ENCODE measurements at places on chromosomes 11 and 22. TPM values are rescaled to one million over a fixed set of nuclear protein-coding genes. Genes with fewer than 3 reads are reported as not detected.

DNA sequence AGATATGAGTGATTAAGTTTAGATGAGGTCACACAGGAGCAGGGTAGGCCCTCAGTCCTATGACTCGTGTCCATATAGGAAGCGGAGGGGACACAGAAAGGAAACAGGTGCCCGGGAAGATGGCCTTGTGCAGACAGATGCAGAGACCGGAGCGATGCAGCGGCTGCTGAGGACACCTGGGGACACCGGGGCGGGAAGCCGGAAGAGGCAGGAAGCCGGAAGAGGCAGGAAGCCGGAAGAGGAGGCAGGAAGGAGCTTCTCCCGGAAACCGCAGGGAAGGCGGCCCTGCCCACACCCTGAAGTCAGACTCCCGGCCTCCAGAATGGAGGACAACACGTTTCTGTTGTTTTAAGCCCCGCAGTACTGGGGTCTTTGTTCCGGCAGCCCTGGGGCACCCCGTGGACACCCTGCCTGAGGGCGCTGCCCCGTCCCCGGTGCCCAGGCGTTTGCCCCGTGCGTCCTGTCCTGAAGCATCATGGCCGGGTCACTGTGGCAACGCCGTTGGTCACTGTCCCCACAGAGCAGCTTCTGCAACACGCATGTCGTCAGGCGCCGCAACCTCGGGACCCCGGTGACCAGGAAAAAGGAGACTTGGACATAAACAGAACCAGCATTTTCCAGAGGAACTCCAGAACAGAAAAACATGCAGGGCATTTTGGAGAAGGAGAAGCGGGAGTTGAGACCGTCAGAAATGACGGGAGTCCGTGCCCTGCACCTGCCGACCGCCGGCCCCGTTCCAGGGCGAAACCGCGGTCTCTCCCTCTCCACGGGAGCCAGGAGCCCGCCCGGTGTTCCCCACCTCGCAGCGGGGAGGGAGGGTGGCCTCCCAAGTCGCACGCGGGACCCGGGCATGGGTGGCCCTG, 103.4 kb downstream of the BRD1 start:
- peaks cover 5% of the 10 kb centered on the region for H3K4me1 ChIP-seq
- no peak for DNase-seq
- H3K4me3 ChIP-seq = peak overlapping the region; percentile 48

The PTPRCAP gene
- 14.8 TPM for total RNA-seq

DNA sequence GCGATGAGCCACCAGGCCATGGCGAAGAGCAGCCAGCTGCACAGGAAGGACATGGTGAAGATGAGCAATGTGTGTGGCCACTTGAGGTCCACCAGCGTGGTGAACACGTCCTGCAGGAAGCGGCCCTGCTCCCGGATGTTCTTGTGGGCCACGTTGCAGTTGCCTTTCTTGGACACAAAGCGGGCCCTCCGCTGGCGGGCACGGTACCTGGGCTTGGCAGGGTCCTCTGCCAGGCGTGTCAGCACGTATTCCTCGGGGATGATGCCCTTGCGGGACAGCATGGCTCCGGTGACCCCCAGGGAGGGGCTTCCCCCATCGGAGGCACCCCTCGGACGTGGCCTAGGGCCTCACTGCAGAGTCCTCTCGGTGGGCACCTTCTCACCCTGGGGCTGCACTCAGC, 648 bp downstream of the KCNJ11 start:
- H3K27me3 ChIP-seq = no peaks in the 10 kb centered on the region
- H3K4me1 ChIP-seq = peaks cover 12% of the 10 kb centered on the region
- no peaks in the 10 kb centered on the region for H3K36me3 ChIP-seq
- H3K4me3 ChIP-seq = no peak overlapping the region

GRCh38 chr11:2142300-2142759, 3.1 kb upstream of the IGF2 start:
- no peak overlapping the region for H3K4me3 ChIP-seq
- H3K27ac ChIP-seq = no peak overlapping the region
- peaks cover 29% of the 10 kb centered on the region for H3K4me1 ChIP-seq
- no peak for DNase-seq
- no peaks in the 10 kb centered on the region for H3K36me3 ChIP-seq

The VPS26B gene
- 33.3 TPM for total RNA-seq

DNA sequence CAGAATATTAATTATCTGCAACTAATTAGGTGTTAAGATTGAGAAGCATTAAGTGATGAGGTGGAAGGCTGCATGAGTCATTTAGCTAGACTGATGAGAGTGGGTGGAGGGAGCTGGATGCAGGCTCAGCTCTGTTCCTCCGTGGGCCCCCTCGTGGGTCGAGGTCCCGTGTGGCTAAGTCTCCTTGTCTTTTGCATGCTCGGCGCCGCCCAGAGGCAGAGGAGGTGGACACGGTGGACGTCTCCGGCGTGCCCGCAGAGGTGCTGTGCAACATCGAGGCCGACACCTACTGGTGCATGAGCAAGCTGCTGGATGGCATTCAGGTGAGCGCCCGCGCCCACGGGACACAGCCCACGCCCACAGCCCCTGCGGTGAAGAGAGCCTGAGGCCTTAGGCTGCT, 211.6 kb downstream of the TBC1D22A start:
- no peak overlapping the region for H3K4me3 ChIP-seq
- H3K4me1 ChIP-seq = peaks cover 22% of the 10 kb centered on the region
- no peak for DNase-seq
- H3K27me3 ChIP-seq = no peaks in the 10 kb centered on the region
- no peaks in the 10 kb centered on the region for H3K36me3 ChIP-seq
- no peak overlapping the region for H3K27ac ChIP-seq

GRCh38 chr11:56764976-56765375, 16.5 kb upstream of the OR9G4 start:
- no peaks in the 10 kb centered on the region for H3K36me3 ChIP-seq
- H3K27ac ChIP-seq = no peak overlapping the region
- no peak for DNase-seq
- H3K4me3 ChIP-seq = no peak overlapping the region

The NDUFA6 gene
- total RNA-seq = 49.1 TPM

DNA sequence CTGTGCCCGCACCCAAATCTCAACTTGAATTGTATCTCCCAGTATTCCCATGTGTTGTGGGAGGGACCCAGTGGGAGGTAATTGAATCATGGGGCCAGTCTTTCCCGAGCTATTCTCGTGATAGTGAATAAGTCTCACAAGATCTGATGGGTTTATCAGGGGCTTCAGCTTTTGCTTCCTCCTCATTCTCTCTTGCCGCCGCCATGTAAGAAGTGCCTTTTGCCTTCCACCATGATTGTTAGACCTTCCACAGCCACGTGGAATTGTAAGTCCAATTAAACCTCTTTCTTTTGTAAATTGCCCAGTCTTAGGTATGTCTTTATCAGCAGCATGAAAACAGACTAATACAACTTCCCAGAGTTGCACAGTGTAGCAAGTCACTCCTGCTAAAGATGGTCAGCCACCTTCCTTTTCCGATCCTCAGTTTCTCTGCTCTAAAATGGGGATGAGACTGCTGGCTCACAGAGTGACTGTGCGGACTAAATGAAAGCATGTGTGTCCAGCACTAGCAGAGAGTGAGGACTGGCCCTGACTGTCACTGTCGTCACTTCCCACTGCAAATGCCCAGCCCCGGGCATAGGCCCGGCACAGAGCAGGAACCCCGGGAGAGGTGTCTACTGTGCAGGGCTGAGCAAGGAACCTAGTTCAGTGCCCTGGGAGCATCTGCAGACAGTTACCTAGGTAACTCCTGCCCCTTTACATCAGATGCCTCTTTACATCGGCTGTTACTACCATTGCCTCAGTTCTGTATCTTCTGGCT, 9.5 kb downstream of the TSKU start:
- peaks cover 25% of the 10 kb centered on the region for H3K4me1 ChIP-seq
- H3K27me3 ChIP-seq = no peaks in the 10 kb centered on the region
- no peaks in the 10 kb centered on the region for H3K36me3 ChIP-seq
- peak overlapping the region; percentile 62 for H3K27ac ChIP-seq

The CCDC87 gene
- not detected for total RNA-seq

The BTBD18 gene
- total RNA-seq = not detected

DNA sequence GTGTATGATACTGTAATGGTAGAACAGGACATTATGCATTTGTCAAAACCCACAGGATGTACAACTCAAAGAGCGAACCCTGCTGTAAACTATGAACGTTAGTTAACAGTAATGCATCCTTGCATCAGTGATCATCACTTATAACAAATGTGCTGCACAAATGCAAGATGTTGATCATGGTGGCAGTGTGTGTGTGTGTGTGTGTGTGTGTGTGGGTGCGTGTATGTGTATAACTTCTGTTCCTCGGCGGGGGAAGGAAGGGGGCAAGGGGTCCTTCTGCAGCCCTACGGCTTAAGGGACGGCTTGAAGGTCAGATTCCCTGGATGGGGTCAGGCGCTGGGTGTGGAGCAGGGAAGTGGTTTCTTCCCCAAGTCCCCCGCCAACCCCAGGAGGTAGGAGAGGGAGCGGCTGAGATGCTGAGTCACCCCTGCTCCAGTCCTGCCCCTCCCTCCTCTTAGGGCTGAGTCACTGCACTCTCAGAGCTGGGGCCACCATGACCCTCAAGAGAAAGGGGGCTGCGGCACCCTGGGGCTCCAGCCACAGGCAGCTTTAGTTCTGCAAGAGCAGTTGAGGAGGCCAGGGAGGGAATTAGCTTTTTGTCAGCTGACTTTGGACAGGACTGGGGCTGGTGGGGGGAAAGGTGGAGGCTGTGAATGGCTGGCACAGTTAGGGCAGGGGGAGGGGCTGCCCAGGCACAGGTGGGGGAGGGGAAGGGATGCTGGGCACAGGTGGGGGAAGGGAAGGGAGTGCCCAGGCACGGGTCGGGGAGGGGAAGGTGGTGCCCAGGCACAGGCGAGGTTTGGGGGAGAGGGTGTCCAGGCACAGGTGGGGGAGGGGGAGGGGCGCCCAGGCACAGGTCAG, 8.8 kb upstream of the CTSD start:
- no peaks in the 10 kb centered on the region for H3K36me3 ChIP-seq
- H3K27me3 ChIP-seq = no peaks in the 10 kb centered on the region
- peak overlapping the region; percentile 84 for H3K27ac ChIP-seq
- no peak overlapping the region for H3K4me3 ChIP-seq
- DNase-seq = peak; percentile 90

DNA sequence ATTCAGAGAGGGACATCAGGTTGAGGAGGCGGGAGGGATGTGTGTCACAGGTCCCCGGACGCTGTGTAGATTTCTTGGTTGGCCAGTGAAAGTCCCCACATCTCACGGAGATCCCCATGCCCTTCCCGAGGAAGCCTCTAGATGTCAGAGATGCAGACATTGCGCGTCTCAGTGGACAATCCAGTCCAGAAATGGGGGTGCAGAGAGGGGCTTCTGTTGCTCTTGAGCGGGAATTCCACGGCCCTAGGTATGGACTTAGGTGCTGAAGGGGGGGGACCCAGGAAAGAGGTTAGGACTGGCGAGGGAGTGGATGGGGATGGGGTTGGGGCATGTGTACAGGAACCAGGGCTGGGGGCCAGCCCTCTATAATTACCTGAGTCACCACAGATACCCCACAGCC, 7.0 kb downstream of the THY1 start:
- DNase-seq = no peak
- H3K27ac ChIP-seq = no peak overlapping the region
- no peaks in the 10 kb centered on the region for H3K36me3 ChIP-seq
- no peak overlapping the region for H3K4me3 ChIP-seq

- H3K4me3 ChIP-seq = no peak overlapping the region
- H3K36me3 ChIP-seq = no peaks in the 10 kb centered on the region
- H3K4me1 ChIP-seq = no peaks in the 10 kb centered on the region
- DNase-seq = peak; percentile 29
These were observed 71.5 kb upstream of the VSTM5 start for GRCh38 chr11:93921695-93922468.

GRCh38 chr11:94750319-94751217, 17.6 kb upstream of the AMOTL1 start:
- DNase-seq = no peak
- H3K36me3 ChIP-seq = no peaks in the 10 kb centered on the region
- peak overlapping the region; percentile 22 for H3K27ac ChIP-seq
- peaks cover 15% of the 10 kb centered on the region for H3K4me1 ChIP-seq
- no peak overlapping the region for H3K4me3 ChIP-seq

GRCh38 chr11:112343368-112344039, 82.8 kb upstream of the PLET1 start:
- no peaks in the 10 kb centered on the region for H3K4me1 ChIP-seq
- H3K27me3 ChIP-seq = no peaks in the 10 kb centered on the region
- H3K4me3 ChIP-seq = no peak overlapping the region
- no peak overlapping the region for H3K27ac ChIP-seq

The CABP4 gene
- total RNA-seq = 2.2 TPM

DNA sequence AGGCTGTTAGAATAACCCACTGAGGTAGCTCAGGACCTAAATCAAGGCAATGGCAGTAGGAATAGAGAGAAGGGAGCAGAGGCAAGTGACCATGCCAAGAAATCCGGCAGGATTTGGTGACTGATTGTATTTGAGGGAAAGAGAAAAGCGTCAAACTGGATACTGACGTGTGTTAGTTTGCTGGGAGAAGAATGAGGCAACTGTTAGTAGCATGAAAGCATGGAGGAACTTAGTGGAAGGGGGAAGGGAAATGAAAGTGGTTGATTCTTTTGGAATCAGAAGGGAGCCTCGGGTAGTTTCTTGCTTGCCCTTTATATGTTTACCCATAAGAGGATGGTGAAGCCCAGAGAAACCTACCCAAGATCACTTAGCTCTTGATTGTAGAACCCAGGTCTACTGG, 8.3 kb downstream of the PPFIBP2 start:
- no peak for DNase-seq
- no peaks in the 10 kb centered on the region for H3K36me3 ChIP-seq
- peaks cover 13% of the 10 kb centered on the region for H3K4me1 ChIP-seq
- H3K27me3 ChIP-seq = no peaks in the 10 kb centered on the region
- H3K27ac ChIP-seq = no peak overlapping the region
- H3K4me3 ChIP-seq = no peak overlapping the region

The PDE2A gene
- 4.7 TPM for total RNA-seq

The HBG2 gene
- total RNA-seq = not detected

- peak overlapping the region; percentile 76 for H3K27ac ChIP-seq
- H3K36me3 ChIP-seq = no peaks in the 10 kb centered on the region
- peaks cover 15% of the 10 kb centered on the region for H3K4me1 ChIP-seq
- no peak for DNase-seq
These were observed 1.9 kb upstream of the SYT8 start for GRCh38 chr11:1832920-1833295.

- no peak overlapping the region for H3K4me3 ChIP-seq
- H3K36me3 ChIP-seq = no peaks in the 10 kb centered on the region
- no peaks in the 10 kb centered on the region for H3K4me1 ChIP-seq
- no peak for DNase-seq
- no peaks in the 10 kb centered on the region for H3K27me3 ChIP-seq
These were observed 136.8 kb downstream of the NXPE2 start for GRCh38 chr11:114815176-114815575.

DNA sequence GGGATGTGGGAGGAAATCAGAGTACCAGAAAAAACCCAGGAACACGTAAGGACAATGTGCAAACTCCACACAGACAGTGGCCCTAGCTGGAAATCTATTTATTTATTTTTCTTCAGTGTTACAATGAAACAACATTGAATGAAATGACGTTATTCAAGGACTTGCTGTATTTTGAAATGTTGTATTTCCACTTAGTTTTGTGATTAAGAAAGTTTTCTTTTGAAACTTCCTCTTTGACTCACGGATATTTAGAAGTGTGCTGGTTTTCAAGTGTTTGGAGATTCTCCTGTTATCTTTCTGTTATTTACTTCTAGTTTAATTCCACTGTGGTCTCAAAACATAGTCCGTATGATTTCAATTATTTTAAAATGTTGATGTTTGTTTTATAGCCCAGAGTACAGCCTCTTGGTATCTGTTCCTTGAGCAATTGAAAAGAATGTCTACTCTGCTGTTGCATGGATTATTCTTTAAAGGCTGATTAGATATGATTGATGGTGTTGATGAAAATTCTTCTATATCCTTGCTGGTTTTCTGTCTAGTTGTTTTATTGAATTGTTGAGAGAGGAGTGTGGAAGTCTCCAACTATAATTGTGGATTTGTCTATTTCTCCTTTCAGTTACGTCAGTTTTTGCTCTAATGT, 141.0 kb downstream of the ARHGAP20 start:
- H3K4me3 ChIP-seq = no peak overlapping the region
- H3K27ac ChIP-seq = no peak overlapping the region
- H3K27me3 ChIP-seq = no peaks in the 10 kb centered on the region
- no peaks in the 10 kb centered on the region for H3K36me3 ChIP-seq
- H3K4me1 ChIP-seq = no peaks in the 10 kb centered on the region
